ENCODE measurements at places on chromosomes 6 and 20.

GRCh38 chr6:32176476-32177182, 745 bp upstream of the AGPAT1 start:
- no peak for DNase-seq

DNA sequence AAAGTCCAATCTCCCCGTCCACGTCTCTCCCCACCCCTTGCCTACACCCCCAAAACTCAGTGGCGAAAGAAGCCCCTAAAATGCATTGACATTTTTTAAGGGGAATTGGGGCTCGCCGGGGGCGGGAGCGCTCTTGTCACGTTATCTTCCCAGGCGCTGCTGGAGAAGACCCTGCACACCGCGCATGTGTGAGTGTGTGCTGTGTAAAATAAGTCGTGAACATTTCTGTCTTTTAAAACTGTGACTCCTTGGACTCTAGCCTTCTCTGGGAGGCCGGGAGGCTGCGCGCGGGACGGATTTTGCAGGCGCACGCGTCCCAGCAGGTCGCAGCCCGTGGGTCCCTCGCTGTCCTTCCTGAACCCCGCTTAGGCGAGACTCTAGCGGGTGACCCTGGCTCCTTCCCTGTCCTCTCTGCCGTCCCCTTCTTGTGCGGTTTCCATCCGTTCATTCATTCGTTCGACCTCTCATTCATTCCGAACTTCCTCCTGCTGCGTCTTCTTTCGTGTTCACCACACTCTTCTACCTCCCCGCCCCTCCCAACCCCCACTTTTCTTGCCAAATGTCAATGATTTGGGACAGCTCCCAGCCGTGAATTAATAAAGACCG, 2.2 kb downstream of the NRN1 start:
- no peak for DNase-seq

DNA sequence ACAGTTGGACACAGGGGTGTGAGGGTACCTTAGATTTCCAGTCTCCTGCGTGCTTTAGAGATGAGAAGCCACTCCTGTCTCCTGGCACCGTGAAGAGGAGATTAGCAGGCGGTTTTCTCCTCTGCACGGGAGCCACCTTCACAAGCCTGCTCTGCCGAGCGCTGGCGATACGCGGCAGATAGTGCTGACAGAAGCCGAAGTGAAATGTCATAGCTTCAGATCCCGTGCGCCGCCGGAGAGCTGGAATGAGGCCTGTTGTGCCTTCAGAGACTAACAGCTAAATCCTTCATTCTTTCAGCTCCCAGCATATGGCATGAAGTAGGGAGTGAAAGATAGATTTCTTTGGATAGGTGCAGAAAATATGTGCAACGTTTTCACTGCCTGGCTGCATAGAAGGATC, 371.0 kb downstream of the TAF4 start:
- no peak for DNase-seq

GRCh38 chr20:63360850-63361518, at the start of gene CHRNA4:
CHRNA4 (minus strand) TSS chr20:63361349; CDS start chr20:63361165, 184 bp downstream.
- DNase-seq = no peak

DNA sequence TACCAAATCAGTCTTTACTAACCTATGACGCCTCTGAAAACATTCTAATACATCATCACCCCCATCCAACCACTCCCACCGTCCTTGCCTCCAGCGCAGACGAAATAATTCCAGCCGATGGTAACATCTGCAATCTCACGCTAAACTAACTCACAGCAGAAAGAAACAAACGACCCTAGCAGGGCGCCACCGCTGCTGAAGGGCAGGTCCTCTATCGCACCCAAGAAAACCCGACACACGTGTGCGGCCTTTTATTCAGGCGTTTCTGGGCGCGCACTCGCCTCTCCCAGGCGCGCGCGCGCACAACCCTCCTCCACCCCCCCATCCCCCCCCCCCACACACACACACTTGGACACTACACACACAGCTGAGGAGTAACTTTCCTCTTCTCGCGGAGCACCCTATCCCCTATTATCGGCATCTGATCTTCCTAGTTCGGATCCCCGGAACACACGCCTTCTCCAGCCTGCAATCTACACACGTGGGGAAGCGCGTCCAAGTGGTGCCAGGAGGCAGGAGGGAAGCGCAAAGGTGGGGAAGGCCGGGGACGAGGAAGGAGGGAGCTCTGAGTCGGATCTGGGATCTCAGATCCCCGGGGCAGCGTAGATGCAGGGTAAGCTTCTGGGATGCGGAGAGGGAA, 1.4 kb downstream of the GFOD1 start:
- no peak for DNase-seq

DNA sequence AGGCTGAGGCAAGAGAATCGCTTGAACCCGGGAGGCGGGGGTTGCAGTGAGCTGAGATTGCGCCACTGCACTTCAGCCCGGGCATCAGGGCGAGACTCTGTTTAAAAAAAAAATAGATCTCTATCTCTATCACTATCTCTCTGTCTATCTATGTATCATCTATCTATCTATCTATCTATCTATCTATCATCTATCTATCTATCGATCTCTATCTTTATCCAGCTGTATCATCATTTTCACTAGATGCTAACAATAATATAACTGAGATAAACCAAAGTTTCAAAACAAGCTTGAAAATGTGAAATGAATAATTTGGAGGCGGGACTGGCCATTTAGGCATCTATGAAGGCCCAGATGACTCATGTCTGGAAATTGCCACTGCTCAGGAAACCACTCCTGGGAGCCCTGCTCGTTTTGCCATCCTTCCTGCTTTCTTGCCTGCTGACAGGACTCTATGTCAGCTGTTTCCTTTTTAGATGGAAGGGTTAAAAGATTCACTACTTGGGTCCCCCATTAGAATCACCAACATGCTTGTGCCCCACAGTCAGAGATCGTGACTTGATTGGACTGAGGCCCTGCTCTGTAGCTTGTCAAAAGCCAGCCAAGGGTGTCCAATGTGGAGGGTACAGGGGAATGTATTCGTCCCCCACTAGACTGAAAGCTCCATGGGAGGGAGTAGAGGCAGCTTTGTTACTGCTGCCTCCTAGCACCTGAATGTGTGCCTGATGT, 61.7 kb downstream of the UTRN start:
- no peak for DNase-seq

- DNase-seq = no peak
These were observed 129.1 kb downstream of the SYCP2 start for GRCh38 chr20:59804347-59804746.

GRCh38 chr20:19993958-19994669, 23.0 kb upstream of the NAA20 start:
- no peak for DNase-seq

DNA sequence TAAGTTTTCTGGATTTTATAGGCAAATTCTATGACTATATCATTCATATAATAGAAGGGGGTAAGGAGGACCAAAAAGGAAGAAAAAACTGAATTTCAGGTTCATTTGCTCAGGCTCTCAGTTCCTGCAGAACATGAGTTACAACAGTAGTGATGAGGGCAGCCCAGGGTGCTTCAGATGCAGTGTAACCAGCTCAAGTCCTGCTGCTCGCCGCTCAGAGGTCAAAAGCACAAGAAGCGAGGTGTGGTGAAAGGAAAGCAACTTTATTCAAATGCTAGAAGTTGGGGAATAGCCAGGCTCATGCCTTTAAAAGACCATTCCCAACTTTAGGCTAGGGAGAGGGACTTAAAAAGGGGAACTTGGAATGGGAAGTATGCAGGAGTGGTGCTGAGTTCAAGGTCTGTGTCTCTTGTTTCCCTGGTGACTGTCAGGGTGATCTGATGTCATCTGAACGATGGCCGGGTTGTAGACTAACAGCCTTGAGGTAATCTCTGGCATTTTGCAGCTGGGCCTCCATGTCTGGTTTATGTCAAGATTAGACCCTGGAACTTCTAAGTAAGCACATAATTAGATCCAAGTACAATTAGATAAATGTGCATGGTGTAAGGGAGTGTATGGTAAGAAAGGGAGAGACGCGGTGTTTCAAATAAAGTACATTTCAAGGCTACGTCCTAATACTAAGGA, 14.5 kb upstream of the SEC63 start:
- no peak for DNase-seq

DNA sequence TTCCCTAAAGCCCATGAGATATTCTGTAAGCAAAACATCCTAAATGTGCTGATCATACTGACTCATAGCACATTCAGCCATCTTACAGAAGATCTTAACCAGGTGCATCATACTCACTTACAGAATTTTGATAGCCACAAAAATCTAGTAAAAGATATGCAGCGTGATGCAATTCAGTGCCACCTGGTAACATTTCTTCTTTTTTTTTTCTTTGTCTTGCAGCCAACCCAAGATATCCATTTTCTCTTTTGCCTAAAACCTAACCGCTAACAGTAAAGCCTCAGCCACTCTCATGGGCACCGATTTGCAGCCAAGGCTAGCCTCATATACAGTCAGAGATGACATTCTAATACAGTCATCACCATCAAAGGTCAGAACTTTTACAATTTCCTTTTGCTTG, 293.3 kb downstream of the HACE1 start:
- no peak for DNase-seq

- no peak for DNase-seq
These were observed 4.2 kb downstream of the BTNL2 start for GRCh38 chr6:32402812-32403211.

DNA sequence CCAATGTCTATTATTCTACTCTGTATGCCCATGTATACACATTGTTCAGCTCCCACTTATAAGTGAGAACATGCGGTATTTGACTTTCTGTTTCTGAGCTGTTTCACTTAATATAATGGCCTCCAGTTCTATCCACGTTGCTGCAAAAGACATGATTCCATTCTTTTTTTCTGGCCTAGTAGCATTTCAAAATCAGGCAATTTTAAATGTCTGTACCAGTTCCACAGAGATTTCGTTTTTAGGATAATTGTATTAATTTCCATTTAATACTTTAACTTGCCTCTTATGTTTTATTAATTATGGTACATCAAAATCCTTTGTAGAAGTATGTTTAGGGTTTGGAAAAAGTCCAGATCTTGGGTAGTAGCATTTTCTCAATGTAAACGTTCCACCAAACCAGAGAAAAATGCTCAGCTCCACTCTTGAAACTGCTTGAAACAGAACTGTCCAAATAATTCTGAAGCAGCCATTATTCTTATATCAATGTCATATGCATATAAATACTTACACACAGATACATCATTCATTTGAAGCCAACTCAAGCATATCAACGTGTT, 42.6 kb upstream of the PLEKHG1 start:
- DNase-seq = no peak

DNA sequence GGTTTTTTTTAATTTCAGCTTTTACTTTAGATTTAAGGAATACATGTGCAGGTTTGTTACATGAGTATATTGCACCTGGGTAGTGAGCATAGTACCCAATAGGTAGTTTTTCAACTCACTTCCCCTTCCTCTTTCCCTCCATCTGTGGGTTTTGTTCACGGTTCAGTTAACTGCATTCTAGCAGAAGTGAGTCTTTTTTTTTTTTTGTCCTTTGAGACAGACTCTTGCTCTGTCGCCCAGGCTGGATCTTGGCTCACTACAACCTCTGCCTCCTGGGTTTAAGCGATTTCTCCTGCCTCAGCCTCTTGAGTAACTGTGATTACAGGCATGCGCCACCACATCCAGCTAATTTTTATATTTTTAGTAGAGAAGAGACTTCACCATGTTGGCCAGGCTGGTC, 8.7 kb downstream of the UBR2 start:
- no peak for DNase-seq

DNA sequence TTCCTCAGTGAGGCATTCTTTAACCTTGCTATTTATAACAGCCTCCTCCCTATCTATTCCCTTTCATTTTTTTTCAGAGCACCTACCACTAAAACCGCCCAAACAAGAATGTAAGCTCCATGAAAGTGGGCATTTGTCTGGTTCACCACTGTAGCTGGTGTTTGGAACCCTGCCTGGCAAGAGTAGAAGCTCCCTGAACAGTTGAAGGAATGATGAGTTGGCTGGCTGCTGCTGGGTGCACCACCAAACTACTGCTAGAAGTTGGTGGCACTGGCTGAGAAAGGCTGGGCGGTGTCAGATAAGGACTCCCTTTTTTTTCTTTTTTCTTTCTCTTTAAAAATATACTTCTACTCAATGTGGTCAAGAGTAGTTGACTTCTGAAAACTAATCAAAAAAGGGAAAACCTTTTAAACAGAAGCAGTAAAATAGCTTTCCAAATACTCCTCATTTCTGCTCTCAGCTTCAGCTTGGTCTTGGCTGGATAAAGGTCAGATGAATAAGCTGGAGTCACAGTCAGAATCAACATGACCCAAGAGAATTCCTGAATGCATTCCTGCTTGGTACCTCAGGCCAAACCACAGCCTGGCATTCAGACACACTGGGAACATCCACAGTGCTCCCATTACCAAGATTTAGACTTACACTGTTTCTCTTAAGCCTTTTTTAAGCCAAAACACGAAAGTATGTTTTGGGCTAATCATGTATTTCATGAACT, 38.0 kb downstream of the RTN4IP1 start:
- no peak for DNase-seq

DNA sequence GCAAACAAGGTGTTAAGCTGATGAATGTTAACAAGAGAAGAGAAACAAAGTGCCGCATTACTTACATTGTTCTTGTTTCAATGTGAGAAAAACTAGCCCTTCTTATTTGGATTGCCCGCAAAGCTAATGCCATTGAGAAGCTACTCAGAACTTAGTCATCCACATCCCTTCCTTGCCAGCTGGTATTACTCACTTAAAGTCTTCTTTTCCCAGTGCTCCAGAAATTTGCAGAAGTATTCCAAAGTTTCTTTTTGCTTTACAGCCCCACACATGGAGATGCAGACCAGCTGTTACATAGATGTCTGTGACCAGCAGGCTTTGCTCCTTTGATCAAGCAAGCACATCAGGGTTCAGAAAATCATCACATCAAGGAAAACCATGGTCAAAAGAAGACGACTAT, 529.0 kb downstream of the TBC1D32 start:
- no peak for DNase-seq

GRCh38 chr6:156710479-156710878, 66.7 kb upstream of the ARID1B start:
- DNase-seq = no peak

DNA sequence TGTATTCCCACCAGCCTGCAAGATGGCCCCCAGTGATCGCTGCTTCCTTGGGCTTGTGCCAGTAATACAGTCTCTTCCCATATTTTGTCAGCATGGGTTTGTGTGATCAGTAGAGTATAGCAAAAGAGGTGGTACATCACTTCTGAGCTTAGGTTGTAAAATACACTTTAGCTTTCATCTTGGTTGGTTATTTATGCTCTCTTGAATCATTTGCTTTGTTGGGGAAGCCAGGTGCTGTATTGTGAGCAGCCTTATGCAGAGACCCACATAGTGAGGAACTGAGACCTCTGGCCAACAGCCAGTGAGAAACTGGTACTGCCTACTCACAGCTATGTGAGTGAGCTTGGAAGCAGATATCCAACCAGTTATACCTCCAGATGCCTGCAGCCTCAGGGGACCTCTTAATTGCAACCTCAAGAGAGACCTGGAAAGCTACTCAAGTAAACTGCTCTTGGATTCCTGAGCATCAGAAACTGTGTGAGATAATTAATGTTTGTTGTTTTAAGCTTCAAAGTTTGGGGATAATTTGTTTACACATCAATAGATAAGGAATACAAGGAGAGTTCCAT, 229.3 kb downstream of the FARS2 start:
- no peak for DNase-seq

- DNase-seq = no peak
These were observed 45.6 kb upstream of the FOXA2 start for GRCh38 chr20:22629927-22630326.

GRCh38 chr6:80725156-80725930, 618.9 kb downstream of the BCKDHB start:
- DNase-seq = no peak
